Pulmonary artery endothelial cell (primary cell): ENCODE measurements at places on chromosomes 1 and 21.

- no peak for DNase-seq
Measured at GRCh38 chr1:42876009-42876408, 29.6 kb downstream of the ZNF691 start.

- DNase-seq = no peak
Measured at GRCh38 chr1:55504306-55504731, 289.2 kb upstream of the USP24 start.

DNA sequence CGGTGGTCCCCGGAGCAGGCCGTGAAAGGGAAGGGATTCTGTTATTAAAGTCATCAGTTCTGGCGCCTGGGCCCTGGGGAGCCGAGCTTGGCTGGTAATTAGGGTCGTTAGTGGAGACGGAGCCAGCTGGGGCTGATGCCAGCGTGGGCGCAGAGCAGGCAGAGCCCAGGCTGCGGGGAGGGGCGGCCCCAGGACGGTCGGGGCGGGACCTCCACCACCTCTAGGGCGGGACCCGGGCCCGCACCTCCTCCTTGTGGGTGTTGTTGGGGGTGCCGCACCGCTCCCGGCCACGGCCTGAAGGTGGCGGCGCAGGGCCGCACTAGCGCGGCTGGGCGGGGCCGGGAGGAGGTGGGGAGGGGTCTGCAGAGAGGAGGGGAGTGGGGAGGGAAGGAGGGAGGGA lies 470.6 kb downstream of the PTPRU start:
- DNase-seq = no peak

DNA sequence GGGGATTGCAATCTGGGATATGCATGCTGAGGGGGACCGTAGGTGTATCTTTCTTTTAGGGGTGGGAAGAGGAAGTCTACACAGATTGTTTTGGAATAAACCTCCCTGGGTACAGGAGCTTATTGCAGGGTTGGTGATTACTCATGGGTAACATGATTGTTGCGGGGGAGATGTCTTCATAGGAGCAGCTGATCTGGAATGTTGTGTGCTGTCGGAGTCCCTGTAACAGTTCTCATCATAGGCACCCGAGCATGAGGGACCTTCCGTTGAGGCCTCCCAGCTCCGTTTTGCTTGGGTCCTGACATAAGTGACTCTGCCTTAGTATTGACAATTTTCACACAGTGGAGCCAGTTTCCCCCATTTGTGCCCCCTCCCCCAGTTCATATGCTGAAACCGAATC lies 4.2 kb upstream of the PRXL2B start:
- no peak for DNase-seq

DNA sequence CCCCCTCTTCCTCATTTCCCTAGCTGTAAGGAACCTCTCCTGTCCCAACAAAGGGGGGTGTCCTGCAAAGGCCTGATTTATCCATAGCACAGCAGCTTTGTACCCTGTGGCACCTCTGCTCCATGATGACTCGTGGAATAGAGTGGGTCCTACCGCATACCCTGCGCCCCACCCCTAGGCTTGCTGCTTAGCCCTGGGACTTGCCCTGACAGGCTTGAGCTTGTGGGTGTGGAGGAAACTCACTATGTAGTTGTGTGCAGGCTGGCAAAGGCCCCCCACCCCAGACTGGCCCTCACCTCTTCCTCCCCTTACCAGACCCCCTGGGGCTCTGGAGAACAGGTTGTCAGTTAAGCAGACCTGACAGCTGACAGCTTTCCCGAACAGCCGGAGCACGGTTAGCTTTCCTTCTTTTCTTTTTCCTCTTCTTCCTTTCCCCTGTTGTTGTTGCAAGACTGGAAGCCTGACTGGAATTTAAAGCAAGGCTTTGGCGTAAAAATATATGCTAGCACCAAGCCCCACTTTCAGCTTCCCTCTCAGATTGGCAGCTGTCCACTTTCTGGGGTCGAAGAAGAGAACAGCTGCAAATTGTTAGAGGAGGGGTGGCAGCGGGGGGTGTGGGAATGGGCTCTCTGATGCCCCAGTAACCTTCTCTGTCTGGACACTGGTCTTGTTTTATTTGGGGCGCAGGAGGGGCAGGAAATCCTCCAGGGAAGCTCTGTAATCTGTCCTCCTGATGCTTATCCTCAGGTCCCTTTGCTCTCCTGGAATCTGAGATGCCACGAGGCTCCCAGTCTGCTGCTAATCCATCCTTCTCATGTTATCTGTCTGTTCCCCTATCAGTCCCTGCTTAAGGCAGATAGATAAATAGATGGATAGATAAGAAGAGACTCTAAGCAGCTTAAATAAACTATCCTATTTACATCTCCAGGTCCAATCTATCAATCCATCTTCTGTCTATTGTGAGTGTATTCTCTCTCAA lies 134.6 kb downstream of the BRINP2 start:
- DNase-seq = no peak

DNA sequence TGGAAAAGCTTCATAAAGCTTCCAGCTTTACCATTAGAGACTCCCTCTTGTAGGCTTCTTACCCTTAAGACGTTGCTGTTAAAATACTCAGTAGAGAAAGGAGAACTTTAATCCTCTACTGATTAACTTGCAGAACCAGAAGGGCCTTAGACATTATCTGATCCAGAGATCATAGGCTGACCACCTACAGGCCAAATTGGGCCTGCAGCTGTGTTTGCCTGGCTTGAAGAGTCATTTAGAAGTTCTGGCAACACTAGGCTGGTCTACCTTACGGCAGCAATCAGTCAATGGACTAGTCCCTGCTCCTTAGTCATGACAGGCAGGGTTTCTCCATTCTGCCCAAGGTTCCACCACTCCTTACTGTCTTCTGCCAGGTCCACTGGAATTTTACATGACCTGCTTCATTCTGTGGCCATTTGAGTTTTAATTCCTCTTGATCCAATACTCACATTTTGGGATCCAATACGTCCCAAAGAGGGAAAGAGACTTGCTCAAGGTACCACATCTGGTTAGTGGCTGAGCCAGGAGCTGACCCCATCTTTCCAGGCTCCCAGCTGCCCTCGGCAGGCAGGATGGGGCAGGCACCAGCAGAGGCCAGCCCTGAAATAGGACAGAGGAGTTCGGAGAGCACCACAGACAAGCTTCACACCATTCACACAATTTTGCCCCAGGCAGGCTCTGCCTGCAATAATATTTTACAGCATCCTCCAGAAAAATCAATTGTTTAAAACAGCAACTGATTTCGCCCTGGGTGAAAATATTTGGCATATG lies 96.8 kb downstream of the TNR start:
- DNase-seq = no peak

DNA sequence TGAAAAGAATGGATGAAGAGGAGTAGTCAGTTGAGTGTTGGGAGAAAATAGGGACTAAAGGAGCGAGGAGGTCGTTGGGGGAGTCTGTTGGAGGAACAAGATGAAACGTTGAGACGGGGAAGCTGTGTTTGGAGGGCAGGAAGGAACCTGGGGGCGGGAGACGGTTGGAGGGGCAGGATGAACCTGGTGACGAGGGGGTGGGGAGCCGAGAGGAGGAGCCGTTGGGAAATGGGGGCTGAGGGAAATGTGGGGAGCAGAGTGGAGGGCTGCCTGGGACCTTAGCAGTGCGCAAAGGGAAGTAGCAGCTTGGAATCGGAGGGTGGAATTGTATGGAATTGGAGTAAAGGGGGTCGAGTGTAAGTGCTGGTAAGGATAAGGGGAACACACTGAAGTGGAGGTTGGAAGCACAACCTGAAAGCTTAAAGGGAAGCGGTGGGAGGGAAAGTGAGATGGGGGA lies 630 bp downstream of the MTF2 start:
- DNase-seq = no peak

DNA sequence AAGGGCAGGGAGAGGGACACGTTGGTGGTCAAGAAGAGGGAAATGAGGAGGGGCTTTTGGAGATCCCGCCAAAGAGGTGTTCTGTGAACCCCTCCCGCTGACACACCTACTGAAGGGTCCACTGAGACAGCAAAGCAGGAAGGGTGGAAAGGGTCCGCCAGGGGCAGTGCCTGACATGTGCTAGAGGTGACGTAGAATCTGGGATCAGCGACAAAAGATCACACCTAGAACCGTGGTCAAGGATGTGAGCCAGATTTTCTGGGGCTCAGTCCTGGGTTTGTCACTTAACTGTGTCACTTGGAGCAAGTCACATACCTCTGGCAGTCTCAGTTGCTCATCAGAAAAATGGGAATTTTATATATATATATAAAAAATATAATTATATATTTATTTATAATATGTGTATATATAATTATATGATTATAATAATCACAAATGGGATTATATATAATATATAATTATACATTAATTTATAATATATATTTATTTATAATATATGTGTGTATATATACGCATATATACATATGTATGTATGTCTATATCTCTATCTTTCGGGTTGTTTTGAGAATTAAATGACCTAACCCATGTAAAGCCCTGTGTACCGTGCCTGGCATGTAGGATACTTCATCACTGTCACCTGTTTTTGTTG lies 35.0 kb upstream of the ATP5PO start:
- no peak for DNase-seq

DNA sequence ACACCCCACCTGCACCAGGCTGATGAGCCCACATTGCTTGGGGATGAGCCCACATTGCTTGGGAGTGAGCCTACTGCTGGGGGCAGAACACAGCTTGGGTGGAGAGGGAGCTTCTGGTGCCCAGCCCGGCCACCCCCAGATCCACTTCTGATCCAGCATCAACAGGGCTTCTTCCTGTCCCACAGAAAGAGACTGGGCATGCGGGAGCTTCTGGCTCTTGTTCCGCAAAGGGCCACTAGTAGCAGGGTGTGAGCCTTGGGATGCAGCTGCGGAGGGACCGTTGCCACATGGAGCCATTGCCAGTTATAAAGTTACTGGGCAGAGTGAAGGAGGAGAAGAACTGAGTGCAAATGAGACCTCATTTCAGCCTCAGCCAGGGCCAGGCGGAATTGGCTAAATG lies 36.3 kb downstream of the PKP1 start:
- DNase-seq = no peak

GRCh38 chr1:107365527-107366240 lies 224.8 kb downstream of the NTNG1 start:
- no peak for DNase-seq

DNA sequence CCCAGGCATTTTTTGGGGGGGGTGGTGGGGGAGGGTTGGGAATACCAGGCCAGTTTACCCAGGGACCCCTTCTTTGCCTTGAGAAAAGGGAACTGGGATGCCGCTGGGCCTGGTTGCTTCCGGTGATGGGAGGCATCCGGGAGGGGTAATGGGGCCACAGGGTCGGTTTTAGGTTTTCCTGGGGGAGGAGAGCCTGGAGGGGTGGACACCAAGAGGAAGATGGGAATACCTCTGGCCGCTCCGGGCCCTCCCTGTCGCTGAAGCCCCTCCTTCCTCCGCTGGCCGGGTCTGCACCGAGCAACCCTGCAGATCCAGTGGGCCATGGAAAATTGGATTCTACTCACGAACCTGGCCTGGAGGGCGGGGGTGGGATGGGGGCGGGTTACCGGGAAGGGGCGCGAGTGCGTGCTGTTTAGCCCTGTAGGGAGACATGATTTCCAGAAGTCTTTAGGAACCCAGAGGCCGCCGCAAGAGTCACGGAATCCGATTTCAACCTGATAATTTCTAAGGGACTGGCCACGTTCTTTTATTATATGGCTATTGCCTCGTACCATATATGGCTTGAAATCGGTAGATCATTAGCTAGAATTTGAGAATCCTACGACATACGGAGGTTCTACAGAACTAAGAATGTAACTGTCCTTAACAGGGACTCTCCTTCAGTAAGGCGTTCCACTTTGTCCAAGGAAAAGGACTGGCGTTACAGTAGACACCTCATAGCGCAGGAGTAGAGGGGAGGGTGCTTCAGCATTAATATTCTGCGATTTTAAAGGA lies 749 bp downstream of the AKIRIN1 start:
- no peak for DNase-seq

DNA sequence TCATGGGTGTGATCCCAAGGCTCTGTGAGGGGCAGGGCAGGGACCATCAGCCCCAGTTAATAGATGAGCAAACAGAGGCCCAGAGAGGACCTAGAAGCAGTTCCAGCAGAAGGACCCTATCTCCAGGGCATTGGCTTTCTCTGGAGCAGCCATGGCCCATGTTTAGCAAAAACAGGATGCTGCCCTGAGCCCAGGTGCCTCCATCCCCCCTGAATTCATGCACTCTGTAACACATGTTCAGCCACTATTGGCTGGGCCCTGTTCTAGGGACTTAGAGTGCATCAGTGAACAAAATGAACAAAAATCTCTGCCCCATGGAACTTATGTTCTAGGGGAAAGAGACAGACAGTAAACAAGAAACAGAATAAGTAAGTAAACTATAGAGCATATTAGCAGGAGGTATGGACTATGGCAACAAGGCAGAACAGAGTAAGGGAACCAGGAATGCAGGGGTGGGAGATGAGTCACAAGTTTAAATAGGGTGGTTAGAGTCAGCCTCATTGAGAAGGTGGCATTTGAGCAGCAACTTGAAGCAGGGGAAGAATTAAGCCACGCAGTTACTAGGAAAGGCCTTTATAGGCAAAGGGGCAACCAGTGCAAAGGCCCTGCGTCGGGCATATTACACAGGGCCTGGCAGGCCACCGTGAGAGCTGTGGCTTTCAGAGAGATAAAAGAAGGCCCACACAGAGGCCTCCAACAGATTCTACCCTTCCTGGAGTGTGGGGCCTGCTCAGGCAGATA lies 185.9 kb upstream of the EDN2 start:
- DNase-seq = no peak

DNA sequence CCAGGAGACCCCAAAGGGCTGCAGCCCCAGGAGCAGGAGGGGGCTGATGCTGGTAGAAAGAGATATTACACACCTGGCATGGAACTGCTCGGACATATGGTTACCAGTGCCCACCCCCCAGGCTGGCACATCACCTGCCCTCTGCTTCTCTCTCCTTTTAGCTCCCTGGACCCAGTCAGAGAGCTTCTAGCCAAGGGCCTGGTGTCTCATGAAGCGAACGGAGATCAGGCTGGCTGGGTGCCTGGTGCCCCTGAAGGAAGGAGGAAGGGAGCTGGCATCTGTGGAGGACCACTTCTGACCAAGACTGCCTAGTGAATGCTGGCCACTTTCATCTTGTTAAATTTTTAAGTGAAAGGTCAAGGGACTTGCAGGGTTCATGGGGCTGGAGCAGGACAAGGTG lies 53.1 kb downstream of the FOXO6 start:
- DNase-seq = no peak

DNA sequence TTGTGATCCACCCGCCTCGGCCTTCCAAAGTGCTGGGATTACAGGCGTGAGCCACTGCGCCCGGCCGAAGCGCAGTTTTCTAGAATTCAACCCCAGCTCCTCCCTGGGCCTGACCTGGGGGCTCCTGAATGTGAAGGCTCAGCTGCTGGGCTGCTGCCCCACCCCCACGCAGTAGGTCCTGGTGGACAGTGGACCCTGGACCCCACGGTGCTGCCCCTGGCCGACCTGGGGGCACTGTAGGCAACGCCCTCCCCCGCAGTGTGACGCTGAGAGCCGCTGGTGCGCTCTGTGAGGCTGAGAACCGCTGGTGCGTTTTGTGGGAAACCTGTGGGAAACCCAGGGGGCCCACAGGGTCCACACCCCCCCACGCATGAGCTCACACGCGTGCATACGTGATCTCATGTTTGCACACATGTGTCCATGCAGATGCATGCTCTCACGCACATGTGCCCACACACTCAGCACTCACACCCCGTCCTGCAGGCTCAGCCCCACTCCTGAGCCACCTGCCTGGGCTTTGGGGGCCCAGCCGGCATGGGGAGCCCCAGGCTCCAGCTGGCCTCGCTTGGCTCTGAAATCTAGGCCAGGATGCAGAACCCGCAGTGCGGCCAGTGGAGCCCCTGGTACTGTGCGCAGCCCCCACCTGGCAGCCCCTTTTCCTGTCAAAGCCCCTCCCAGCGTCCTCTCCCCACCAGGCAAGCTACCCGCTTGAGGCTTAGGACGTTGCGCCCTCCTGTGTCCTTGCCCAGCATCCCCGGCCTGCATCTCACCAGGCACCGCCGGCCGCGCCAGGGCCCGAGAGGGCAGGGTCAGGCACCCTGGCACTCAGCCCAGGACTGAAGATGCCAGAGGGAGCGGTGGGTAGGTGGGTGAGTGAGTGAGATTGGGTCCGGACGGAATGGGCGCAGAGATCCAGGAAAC lies 67.7 kb downstream of the COL18A1 start:
- no peak for DNase-seq
